ENCODE measurements at places on chromosomes 11 and 22. TPM values are rescaled to one million over a fixed set of nuclear protein-coding genes. Genes with fewer than 3 reads are reported as not detected.

GRCh38 chr11:132719684-132720083, 812.6 kb downstream of the OPCML start:
- no peak overlapping the region for H3K27ac ChIP-seq
- H3K4me3 ChIP-seq: no peak overlapping the region
- H3K4me1 ChIP-seq: peaks cover 12% of the 10 kb centered on the region
- DNase-seq: no peak

DNA sequence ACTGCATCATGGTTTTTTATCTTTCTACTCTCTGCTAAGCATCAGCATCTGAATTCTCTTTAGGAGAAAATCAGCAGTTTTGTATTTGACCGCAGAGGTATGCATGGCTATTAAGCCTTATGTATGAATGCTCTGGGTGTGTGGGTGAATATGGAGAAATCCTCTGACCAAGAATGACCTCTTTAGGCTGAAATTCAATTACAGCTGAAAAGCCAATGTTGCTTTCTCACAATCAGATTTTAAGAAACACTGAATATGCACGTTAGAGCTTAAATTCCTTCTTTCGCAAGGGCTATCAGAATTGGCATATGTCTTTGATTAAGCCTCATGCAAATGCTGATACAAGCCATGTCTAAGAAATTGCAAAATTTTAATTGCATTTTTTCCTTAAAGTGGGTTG, 43.2 kb downstream of the ARHGAP42 start:
- H3K4me1 ChIP-seq: no peaks in the 10 kb centered on the region
- no peaks in the 10 kb centered on the region for H3K36me3 ChIP-seq
- no peak for DNase-seq
- no peaks in the 10 kb centered on the region for H3K27me3 ChIP-seq
- H3K27ac ChIP-seq: no peak overlapping the region
- H3K4me3 ChIP-seq: no peak overlapping the region

GRCh38 chr11:96113193-96113681, 189.3 kb upstream of the MTMR2 start:
- no peak overlapping the region for H3K27ac ChIP-seq
- no peak overlapping the region for H3K4me3 ChIP-seq
- peaks cover 17% of the 10 kb centered on the region for H3K36me3 ChIP-seq

GRCh38 chr11:128232588-128232987, 354.8 kb downstream of the ETS1 start:
- H3K27ac ChIP-seq: peak overlapping the region; percentile 90
- peaks cover 9% of the 10 kb centered on the region for H3K36me3 ChIP-seq
- peaks cover 41% of the 10 kb centered on the region for H3K4me1 ChIP-seq
- peak; percentile 68 for DNase-seq
- H3K27me3 ChIP-seq: no peaks in the 10 kb centered on the region

DNA sequence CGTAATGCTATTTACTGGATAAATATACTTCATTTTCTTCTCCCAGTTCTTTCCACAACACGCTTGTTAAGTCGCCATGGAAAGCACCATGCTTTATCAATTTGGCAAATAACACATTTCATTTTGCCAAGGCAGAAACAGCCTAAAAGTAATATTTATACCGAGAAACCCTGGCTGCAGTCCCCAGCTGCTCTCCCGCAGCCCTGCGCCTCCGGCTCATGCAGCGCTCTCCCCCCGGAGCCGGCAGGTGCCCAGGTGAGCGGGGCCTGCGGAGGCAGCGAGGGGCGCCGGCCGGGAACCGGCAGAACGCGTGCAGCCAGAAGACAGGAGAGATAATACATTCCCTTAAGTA, 681 bp upstream of the ARHGEF12 start:
- peaks cover 29% of the 10 kb centered on the region for H3K4me1 ChIP-seq
- H3K36me3 ChIP-seq: peaks cover 6% of the 10 kb centered on the region
- no peak for DNase-seq

GRCh38 chr11:117417856-117418255, 90.2 kb downstream of the CEP164 start:
- no peaks in the 10 kb centered on the region for H3K4me1 ChIP-seq
- no peaks in the 10 kb centered on the region for H3K36me3 ChIP-seq
- no peak for DNase-seq
- H3K27ac ChIP-seq: no peak overlapping the region
- no peaks in the 10 kb centered on the region for H3K27me3 ChIP-seq

DNA sequence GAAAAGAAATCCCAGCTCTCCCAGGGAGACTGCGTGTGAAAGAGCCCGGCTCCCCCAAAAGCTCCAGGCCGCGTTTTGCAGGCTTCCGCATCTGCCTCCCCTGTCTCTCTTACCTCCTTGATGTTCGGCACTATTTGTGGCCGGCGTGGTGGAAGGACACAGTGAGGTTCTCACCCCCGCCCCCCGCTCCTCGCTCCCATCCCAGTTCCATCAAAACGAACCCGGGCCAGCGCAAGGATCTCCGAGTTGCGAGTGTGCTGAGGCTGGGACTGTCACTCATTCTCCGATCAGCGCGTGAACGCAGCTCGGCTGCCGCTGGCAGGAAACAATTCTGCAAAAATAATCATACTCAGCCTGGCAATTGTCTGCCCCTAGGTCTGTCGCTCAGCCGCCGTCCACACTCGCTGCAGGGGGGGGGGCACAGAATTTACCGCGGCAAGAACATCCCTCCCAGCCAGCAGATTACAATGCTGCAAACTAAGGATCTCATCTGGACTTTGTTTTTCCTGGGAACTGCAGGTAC, at the start of gene NCAM1:
TSS of gene NCAM1 (plus strand) at position 275 of the 523 bp plus-strand sequence.
- peak; percentile 70 for DNase-seq
- no peaks in the 10 kb centered on the region for H3K36me3 ChIP-seq
- H3K27me3 ChIP-seq: peaks cover 62% of the 10 kb centered on the region
- peaks cover 12% of the 10 kb centered on the region for H3K4me1 ChIP-seq
- peak within 1 kb of the TSS; percentile 82 for H3K4me3 ChIP-seq
- H3K27ac ChIP-seq: peak within 1 kb of the TSS; percentile 32

- H3K27ac ChIP-seq: peak overlapping the region; percentile 80
- H3K4me3 ChIP-seq: no peak overlapping the region
- peaks cover 22% of the 10 kb centered on the region for H3K36me3 ChIP-seq
- no peak for DNase-seq
- no peaks in the 10 kb centered on the region for H3K27me3 ChIP-seq
These were observed 60.0 kb downstream of the GRK3 start for GRCh38 chr22:25624476-25624875.

DNA sequence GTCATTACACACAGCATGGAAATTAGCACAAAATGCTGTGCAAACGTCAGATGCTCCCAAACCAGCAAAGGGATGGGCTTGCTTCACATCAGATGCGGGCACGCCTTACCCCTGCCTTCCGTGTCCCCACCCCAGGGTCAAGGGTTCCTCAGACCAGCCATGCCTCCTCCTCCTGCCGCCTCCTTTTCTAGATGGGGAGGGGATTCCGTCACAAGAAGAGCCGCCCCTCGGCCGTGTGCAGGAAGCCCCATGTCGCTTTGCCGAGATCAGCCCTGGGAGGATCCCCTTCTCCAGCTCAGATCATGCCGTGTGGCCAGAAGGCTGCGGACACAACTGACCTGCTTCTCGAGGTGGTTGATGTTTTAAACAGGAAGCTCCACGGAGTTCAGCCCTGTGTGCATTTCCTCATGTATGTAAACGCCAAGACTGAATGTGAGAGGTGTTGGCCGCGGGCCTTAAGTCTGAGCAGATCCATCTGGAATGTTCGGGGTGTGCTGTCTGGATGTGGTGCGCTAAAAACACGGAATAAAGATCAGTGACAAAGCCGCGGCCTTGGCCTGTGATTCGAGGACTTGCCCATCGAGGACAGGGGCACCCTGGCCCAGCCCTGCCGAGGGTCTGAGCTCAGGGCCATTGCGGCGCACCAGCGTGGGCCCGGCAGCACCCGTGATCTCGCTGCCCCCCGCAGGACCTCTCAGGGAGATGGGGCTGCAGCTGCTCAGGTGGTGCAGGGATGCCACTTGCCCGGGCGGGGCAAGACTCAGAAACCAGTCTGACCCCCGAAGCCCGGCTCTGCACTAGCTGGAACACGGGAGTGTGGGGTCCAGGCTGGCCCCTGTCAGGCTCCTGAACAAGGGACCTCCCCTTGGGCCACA, 412.9 kb downstream of the TBC1D22A start:
- DNase-seq: no peak
- no peak overlapping the region for H3K4me3 ChIP-seq
- H3K27ac ChIP-seq: no peak overlapping the region
- H3K36me3 ChIP-seq: peaks cover 12% of the 10 kb centered on the region
- H3K4me1 ChIP-seq: no peaks in the 10 kb centered on the region

GLYATL2 gene
- not detected for total RNA-seq

NPTXR gene
- total RNA-seq: 0.98 TPM

ROM1 gene
- total RNA-seq: 2.3 TPM

OR52E6 gene
- total RNA-seq: not detected

SLC22A25 gene
- not detected for total RNA-seq

OPCML gene
- not detected for total RNA-seq

Data from activated CD4-positive, alpha-beta T cell treated with anti-CD3 and anti-CD28 coated beads, Interleukin-2, amount 10 ng/mL, durations not matched to agents 24 days and 14 days (primary cell).